ENCODE measurements at places on chromosomes 13 and 19.
A peak's percentile ranks its signal among the peaks of the same experiment; 100 is the strongest.

DNA sequence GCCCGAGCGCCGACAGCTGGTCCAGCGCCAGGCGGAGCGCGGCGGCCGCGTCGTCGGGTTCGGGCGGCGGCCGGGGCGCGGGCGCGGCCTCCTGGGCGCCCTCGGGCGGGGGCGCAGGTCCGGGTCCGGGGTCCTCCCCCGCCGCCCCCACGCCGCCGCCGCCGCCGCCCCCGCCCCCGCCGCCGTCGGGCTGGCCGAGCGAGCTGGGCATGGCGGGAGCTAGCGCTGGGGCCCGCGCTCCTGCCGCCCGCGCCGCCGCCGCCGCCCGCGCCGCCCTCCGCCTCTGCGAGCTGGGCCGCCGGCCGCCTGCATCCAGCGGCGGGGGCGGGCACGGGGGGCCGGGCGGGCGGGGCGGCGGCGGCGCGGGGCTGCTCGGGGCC is 287 bp downstream of the MEX3D start:
- DNase-seq = no peak

DNA sequence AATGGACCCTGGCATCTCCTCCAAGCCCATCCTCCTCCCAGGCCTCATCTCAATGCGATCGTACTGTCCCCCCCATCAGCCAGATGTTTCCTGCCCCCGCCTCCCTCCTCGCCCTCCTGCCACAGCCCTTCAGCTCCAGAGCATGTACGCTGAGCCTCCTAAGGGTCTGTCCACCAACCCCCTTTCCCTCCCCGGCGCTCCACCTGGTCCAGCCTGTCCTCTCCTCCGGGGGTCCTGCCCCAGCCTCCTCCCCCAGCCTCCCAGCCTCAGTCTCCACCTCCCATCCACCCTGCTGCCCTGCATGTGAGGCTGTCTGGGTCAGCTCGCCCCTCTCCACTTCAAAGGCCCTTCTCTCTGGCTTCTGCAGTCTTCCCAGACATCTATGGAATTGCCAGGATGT is 4.5 kb downstream of the SIRT2 start:
- no peak for DNase-seq

- DNase-seq = peak; percentile 61
These were observed 12.5 kb downstream of the ARRDC2 start for GRCh38 chr19:18020212-18021085.

DNA sequence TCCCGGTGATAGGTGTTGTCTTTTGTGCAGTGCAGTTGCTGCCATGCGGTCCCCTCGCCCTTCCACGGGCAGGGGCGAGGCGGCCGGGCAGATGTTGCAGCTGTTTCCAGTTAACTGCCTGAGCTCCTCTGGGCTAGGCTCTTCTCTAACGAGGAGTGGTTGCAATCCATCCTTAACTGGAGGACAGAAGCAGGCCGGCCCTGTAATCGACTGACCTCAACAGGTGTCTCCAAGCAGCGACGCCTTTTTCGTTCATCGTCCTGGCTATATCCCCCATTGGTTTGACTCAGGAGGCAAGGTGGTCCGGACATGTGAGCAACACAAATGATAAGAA is 1.9 kb upstream of the TSC22D1 start:
- DNase-seq = no peak

- peak; percentile 67 for DNase-seq
These were observed 2.7 kb upstream of the PLIN3 start for GRCh38 chr19:4870025-4870700.

DNA sequence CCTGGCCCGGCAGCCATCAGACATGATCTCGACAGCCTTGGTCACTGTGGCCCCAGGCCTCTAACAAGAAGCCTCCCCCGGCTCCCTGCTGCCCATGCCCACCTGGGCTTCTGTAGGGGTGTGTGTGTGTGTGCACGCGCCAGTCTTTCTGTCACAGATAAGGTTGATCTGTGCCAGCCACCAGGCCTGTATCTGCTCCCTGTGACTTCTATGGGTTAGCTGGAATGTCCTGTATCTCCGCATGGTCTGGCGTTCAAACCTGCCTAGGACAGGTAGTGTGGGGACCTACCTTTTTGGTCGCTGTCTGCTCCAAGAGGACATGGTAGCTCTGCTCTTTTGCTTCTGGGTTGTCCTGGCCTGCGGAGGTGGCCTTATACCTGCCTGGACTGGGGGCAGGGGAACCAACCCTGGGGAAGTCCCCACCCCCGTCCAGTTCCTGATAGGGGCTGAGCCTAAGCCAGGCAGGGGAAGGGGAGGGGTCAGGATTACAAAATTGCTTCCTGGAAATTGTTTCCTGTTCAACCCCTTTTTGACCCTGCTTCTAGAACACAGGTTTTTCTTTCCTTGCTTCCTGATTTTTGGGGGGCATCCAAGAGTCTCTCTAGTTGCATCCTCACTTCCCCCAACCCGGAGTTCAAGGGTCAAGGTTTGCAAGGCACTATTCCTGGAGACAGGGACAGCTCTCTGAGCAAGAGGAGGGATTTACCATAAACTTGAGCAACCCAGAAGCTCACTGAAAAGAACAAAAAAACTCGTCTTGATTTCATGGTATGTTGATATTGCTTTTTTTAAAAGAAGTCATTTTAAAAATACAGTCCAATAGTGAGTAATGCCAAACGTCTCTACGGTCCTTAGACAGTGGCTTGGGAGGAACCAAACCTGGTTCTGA is at the start of gene LRG1:
Gene LRG1, minus strand, starts transcription at position 344 of the 889 bp plus-strand sequence. Its CDS starts 23 bp downstream, at position 321.
- peak; percentile 56 for DNase-seq

DNA sequence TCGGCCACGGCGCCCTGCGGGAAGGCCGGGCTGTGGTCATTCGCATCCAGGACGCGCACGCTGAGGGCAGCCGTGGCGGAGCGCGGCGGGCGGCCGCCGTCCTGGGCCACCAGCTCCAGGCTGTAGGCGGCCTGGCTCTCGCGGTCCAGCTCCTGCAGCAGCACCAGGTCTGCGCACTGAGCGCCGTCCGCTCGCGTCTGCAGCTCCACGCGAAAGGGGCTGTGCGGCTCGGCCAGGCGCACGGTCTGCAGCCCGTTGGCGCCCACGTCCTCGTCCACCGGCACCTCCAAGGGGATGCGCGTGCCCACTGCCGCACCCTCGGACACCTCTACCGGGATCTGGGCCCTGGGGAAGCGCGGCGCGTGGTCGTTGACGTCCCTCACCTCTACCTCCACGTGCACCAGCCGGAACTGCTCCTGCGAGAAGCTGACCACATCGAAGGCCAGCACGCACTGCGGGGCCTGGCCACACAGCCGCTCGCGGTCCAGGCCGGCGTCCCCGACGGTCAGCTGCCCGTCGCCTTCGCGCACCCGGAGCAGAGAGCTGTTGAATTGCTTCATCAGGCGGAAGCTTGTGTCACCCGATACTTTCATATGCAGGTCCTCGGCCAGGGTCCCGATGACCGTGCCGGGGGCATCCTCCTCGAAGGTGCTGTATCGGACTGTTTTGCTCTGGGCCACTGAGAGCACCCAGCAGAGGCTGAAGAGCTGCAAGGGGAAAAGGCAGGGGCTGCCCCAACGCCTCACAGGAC is 583 bp downstream of the PCDH8 start:
- no peak for DNase-seq

DNA sequence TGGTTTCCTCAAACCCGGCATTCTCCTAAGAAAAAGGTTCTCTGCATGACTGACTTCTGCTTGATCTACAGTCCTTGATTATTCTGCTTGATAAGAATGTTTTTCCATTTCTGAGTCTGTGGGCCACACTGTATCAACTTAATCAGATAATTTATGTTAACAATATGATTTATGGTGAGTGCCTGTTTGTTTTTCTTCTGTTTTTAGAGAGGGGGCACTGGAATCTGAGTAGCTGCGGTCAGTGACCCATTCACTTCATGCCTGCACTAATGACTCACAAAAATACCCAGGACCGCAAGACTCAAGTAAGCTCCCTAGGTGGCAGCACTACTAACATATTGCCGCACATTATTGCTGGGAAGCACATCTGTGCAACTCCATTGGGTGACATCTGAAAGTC is 542.3 kb upstream of the ATXN8OS start:
- peak; percentile 17 for DNase-seq

DNA sequence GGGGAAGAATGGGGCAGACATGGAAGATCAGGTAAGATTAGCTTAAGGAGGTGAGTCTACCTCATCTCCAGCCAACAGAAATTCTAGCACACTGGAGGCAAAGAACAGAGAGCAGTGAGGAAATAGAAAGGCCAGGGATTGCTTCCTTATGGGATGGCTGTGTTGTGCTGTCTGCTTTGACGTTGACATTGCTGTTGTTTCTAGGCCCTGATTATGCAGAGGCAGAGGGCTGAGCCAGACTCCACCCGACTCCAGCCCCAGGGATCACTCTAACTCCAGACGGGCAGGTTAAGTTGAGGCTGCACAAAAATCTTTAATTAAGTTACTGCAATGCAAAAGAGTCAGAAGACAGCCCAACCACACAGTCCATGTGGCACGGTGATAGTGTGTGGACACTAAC is 24.1 kb downstream of the CRYL1 start:
- no peak for DNase-seq

DNA sequence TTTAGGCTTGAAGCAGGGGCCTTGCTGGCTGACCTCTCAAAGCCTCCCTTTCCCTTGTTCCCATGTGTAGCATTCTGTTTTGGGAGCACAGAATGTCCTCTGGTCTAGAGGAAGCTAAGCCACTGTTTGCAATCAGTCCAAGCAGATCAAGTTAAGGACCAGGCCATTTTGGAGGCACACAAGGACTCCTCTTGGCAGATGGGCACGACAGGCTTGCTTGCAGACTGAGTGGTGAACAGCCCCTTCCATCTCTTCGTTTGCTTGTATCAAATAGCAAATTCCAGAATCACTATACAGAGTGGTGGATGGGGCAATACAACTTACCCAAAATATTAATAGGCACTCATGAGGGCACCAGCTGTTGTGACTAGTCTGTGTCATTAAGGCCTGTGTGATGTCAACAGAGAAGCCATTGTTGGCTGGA is 215.5 kb upstream of the SERP2 start:
- no peak for DNase-seq

DNA sequence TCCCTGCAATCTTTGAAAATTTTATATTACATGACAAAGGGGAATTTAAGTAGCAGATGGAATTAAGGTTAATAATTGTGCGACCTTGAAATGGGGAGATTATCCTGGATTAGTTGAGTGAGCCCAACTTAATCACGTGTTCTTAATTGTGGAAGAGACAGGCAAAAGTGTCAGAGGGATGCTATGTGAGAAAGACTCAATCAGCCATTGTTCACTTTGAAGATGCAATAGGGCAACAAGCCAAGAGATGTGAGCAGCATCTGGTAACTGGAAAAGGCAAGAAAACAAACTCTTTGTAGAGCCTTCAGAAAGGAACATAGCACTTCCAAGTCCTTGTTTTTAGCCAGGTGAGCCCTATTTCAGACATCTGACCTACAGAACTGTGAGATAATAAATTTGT is 247.7 kb downstream of the SLITRK1 start:
- no peak for DNase-seq

DNA sequence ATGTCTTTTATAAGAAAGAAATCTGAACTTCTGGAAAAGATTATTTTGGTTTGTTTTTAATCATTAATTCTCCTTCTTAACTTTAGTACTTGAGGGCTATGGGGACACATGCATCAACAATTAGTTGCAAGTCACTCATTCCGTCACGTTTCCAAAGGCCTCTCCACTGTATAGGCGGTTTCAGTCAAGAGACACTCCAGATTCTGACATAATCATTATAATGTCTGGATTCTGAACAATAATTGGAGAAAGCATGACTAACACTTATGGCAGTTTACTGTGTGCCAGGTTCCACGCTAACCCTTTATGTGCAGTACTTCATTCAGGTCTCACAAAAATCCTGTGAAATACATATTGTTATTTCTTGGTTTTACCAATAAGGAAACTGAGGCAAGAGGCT is 71.9 kb downstream of the TNFRSF19 start:
- no peak for DNase-seq

GRCh38 chr13:59356607-59357006 is 807.1 kb downstream of the DIAPH3 start:
- peak; percentile 25 for DNase-seq

- no peak for DNase-seq
These were observed 201.5 kb upstream of the CSNK1A1L start for GRCh38 chr13:37306778-37307544.

DNA sequence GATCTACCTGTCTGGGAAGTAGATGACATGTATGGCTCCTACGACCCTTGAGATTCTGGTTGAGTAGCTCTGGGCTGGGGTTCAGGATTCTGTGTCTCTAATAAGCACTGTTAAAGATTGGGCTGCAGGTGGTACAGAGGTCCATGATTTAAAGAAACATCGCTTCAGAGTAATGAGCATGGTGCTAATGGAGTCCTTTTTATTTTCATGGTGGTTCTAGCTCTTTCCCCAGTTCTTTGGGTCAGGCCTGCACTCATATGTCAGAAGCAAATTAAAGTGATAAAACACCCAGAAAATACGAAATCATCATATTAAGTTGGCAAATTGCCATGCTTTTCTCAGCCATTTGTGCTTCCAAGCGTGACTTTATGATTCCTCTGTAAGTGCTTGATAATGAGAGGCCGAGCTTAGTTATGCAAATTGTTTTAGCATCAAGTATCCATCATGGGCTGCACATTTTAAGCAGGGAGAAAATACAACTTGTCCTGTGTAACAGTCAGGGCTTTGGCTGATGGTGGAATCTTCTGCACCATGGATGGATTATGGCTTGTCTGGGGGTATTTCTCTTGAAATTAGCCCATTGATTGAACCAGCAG is 45.1 kb downstream of the MTUS2 start:
- DNase-seq = no peak

GRCh38 chr13:31476266-31476665 is 263.1 kb upstream of the RXFP2 start:
- no peak for DNase-seq

- DNase-seq = no peak
These were observed 105.5 kb downstream of the TNFSF13B start for GRCh38 chr13:108375034-108375433.

GRCh38 chr13:52359534-52359933 is 46.4 kb downstream of the THSD1 start:
- no peak for DNase-seq

DNA sequence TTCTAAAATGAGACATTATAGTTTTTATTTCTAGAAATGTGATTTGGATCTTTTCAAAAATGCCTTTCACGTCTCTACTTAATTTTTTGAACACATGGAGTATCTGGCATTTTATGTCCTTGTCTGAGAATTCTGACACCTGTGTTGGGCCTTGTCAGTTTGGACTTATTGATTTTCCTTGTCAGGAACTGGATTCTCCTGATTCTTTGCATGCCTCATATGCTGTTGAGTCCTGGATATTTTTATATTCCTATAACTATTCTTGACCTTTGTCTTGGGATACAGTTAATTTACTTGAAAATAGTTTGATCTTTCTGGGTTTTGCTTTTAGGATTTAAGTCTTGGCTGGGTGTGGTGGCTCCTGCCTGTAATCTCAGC is 10.3 kb downstream of the ADPRHL1 start:
- no peak for DNase-seq

DNA sequence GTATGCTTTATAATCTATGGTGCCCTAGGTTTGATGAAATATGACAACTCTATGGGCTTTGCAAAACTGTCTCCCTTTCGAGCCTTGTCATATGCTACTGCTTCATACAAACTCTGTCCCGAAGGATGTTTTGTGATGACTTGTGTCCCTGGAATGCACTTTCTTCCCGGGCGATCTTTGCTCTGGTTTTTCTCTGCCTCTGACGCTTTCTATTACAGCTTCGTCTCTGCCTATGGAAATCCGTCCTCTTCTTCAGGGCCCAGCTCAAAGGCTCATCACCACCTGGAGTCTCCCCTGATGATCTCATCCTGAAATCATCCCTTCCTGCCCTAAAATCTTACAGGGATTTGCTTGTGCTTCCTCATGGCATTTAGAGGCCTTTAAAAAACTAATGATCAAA is 191.5 kb upstream of the KL start:
- no peak for DNase-seq
